ENCODE measurements at places on chromosomes 6 and 20. TPM values are rescaled to one million over a fixed set of nuclear protein-coding genes. Genes with fewer than 3 reads are reported as not detected.

EYA2 gene
- 0.28 TPM for total RNA-seq

DNA sequence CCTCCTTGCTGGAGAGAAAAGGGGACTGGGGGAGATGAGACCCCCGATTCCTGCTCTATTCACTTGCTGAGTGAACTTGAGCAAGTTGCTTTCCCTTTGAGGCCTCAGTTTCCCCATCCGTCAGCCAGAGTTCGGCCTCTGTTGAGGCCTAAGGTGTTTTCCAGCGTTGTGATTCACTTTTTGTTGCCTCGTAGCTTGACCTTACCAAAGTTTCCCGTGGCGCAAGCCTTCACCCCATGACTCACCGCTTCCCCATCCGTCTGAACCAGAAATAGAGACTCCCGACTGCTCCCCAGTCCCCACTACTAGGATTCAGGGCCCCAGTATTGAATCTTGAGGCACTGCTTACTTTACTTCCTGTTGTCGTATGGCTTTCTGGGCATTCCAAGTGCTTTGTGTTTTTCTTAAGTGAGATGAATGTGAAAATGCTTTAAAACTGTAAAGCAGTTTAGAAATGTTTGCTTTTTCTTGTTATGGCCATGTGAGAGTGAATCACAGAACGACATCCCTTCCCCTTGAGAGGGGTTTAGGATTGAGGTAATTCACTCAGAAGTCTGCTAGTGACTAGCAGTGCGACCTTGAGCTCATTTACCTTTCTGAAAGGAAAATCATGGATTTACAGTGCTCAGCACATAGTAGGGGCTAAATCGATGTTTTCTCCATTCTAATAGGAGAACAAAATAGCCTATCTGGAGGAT, 1.2 kb downstream of the CHMP4B start:
- peaks cover 42% of the 10 kb centered on the region for H3K36me3 ChIP-seq
- no peaks in the 10 kb centered on the region for H3K27me3 ChIP-seq
- H3K27ac ChIP-seq, result peak overlapping the region; percentile 78
- H3K4me1 ChIP-seq, result peaks cover 33% of the 10 kb centered on the region

MRAP2 gene
- total RNA-seq, result not detected

GRCh38 chr6:163729127-163729872, 314.8 kb downstream of the QKI start:
- no peaks in the 10 kb centered on the region for H3K4me1 ChIP-seq
- H3K27me3 ChIP-seq, result no peaks in the 10 kb centered on the region
- no peak overlapping the region for H3K27ac ChIP-seq
- no peak overlapping the region for H3K4me3 ChIP-seq
- no peaks in the 10 kb centered on the region for H3K36me3 ChIP-seq
- no peak for DNase-seq

MEP1A gene
- not detected for total RNA-seq

GRCh38 chr20:50409495-50409894, 100.7 kb upstream of the PTPN1 start:
- no peaks in the 10 kb centered on the region for H3K4me1 ChIP-seq
- no peaks in the 10 kb centered on the region for H3K36me3 ChIP-seq
- H3K27ac ChIP-seq, result no peak overlapping the region

GRCh38 chr6:24766680-24767462, 7.9 kb upstream of the GMNN start:
- DNase-seq, result no peak
- H3K4me1 ChIP-seq, result peaks cover 9% of the 10 kb centered on the region
- H3K4me3 ChIP-seq, result no peak overlapping the region
- H3K36me3 ChIP-seq, result no peaks in the 10 kb centered on the region
- no peak overlapping the region for H3K27ac ChIP-seq

NMBR gene
- not detected for total RNA-seq

DNA sequence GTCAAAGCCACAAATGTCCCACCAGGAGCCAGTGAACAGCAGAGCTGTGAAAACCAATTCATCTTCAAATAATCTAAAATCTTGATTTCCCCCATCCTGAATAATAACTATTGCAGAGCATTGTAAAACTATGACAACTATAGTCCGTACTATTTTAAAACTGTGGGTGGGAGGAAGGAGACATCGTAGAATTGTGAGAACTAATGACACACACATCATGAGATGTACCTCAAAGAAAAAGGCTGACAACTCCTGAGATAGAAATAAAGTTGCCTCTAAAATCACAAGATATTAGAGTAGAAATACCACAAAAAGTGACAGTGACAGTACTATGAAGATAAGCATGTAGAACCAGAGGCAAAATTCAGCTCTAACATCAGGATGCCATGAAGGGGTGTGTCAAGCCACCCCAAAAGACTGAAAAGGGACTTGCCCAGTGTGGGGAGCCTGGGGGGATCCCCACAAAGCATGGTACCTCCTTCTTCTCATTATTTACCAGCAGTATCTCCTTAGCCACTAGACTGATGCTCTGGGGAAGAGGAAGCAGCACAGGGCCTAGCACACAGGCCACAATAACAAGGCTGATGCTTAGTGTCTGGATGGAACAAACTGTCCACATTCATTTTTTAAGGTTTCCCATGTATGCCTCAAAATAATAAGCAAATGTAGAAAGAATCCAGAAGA, 13.4 kb downstream of the NAPB start:
- H3K27me3 ChIP-seq, result no peaks in the 10 kb centered on the region
- peak overlapping the region; percentile 28 for H3K27ac ChIP-seq
- DNase-seq, result peak; percentile 27
- H3K4me3 ChIP-seq, result no peak overlapping the region

- no peak for DNase-seq
- H3K4me3 ChIP-seq, result no peak overlapping the region
- H3K27ac ChIP-seq, result no peak overlapping the region
- peaks cover 15% of the 10 kb centered on the region for H3K27me3 ChIP-seq
- no peaks in the 10 kb centered on the region for H3K36me3 ChIP-seq
These were observed 24.4 kb downstream of the SIRPD start for GRCh38 chr20:1533059-1533458.

GRCh38 chr6:35174501-35174900, 33.4 kb upstream of the TCP11 start:
- H3K4me3 ChIP-seq, result no peak overlapping the region
- peaks cover 2% of the 10 kb centered on the region for H3K36me3 ChIP-seq
- DNase-seq, result no peak
- no peak overlapping the region for H3K27ac ChIP-seq
- peaks cover 8% of the 10 kb centered on the region for H3K27me3 ChIP-seq

CCDC170 gene
- total RNA-seq, result not detected

CALHM6 gene
- 13.1 TPM for total RNA-seq

- peaks cover 17% of the 10 kb centered on the region for H3K4me1 ChIP-seq
- H3K27ac ChIP-seq, result no peak overlapping the region
- H3K27me3 ChIP-seq, result peaks cover 13% of the 10 kb centered on the region
- no peak for DNase-seq
These were observed 26.4 kb upstream of the SLC9A8 start for GRCh38 chr20:49786196-49786595.

- H3K27me3 ChIP-seq, result no peaks in the 10 kb centered on the region
- no peak overlapping the region for H3K27ac ChIP-seq
- peaks cover 35% of the 10 kb centered on the region for H3K4me1 ChIP-seq
- no peak overlapping the region for H3K4me3 ChIP-seq
- no peak for DNase-seq
These were observed 56.1 kb upstream of the CCN6 start for GRCh38 chr6:111997853-111998208.

GCLC gene
- 30.6 TPM for total RNA-seq

DNA sequence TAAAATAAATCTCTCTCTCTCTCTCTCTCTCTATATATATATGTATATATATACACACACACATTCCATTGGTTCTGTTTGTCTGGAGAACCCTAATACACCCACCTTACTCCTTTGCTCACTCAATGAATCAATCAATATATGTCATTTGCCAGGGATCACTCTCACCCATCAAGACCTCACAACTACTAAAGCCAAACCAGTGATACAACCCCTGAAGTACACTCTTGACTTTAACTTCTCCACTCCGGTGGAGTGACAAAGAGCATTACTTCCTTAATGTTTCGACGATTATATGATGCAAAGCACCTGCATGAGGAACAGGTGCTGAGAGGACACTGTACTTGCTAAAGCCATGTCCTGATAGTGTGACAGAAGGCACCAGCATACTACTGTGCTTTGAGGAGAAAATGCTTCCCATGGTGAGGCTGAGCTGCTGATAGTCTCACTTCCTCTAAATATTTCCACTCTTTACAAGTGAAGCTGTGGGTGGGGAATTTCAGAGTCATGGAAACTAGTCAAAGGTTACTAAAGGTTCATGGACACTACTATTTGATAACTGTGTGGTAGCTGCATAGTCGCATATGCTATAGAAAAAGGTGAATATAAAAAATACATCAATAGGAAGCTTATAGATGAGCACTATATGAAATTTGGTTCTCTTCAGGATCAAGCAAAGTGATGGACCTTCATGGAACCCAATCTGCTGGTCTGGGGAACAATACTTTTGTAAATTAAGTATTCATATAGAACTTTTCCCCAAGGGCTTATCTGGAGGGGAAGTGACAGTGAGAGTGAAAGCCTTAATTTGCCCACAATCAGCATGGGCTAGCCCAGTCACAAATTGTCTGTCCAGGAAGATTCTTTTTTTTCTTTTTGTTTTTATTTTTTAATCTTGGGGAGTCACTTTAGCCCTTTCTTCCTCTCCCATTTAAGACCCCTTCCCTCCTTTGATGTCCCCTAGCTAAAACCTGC, 141.9 kb upstream of the NEDD9 start:
- H3K4me1 ChIP-seq, result peaks cover 53% of the 10 kb centered on the region
- H3K27ac ChIP-seq, result no peak overlapping the region
- H3K36me3 ChIP-seq, result peaks cover 75% of the 10 kb centered on the region
- no peak for DNase-seq

- H3K27me3 ChIP-seq, result peaks cover 7% of the 10 kb centered on the region
- H3K4me3 ChIP-seq, result no peak overlapping the region
- peaks cover 4% of the 10 kb centered on the region for H3K36me3 ChIP-seq
- H3K4me1 ChIP-seq, result peaks cover 68% of the 10 kb centered on the region
- H3K27ac ChIP-seq, result peak overlapping the region; percentile 83
These were observed 82.7 kb upstream of the FOXC1 start for GRCh38 chr6:1527073-1527457.

DNA sequence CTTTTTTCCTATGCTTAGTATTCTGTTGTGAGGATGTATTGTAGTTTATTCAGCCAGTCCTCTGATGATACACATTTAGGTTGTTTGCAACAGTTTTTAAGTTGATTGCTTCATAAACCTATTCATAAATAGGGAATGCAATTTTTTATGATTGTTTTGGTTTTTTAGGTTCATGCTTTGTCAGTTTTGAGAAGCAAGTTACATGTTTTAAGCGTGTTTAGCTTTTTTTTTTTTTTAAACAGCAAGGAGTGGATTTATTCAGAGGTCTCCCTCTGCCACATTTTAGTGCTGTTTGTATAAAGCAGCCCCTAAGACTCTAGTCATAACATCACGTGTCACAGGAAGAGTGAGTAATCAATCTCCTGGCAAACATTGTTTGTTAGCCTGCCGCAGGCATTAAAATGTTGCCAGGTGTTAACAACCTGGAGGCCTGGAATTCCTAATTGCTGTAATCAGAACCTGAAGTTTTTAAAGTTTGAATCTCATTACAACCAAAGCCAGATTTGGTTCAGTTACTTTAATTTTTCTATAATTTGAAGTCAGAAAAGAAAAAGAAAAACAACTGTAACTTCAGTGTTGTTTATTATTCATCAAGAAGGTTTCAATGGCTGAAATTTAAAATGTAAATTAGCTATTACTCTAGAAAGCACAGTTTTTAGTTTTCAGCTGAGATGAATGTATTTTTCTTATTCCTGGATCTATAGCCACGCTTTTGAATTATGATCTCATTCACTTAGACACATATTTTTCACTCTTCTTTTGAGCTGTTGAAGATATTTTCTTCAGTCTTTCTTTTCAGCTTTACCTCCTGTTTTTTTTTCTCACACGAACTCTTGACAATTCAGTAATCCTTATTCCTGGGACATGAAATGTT, 59.2 kb downstream of the KCNS1 start:
- peaks cover 46% of the 10 kb centered on the region for H3K4me1 ChIP-seq
- no peak for DNase-seq
- no peak overlapping the region for H3K4me3 ChIP-seq
- H3K27ac ChIP-seq, result peak overlapping the region; percentile 69

DNA sequence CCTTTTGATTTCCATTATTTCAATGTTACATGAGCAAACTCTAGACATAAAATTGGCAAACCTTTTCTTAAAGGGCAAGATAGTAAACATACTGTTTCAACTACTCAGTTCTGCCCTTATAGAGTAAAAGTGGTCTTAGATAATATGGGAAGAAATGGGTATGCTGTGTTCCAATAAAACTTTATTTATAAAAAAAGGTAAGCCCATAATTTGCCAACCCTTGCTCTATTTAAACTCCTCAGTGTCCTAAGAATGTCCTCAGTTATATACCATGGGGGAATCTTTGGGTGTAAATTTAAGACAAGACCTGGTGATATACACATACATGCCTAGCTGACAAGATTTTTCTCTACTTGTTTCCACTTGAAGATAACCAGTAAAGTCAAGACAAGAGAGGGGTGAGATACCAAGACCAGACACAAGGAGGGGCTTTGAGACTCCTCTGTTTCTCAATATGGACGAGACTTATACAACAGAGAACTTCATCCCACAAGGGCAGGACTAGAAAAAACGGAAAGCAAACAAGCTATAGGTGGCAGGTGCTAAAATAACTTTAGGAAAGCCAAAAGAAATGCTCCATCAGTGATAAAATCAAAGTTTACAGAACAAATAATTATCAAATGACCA, 10.5 kb downstream of the SNX3 start:
- no peaks in the 10 kb centered on the region for H3K27me3 ChIP-seq
- H3K4me1 ChIP-seq, result peaks cover 21% of the 10 kb centered on the region
- DNase-seq, result no peak
- peaks cover 34% of the 10 kb centered on the region for H3K36me3 ChIP-seq
- H3K4me3 ChIP-seq, result no peak overlapping the region
- no peak overlapping the region for H3K27ac ChIP-seq

PRL gene
- total RNA-seq, result not detected

LGSN gene
- 0.18 TPM for total RNA-seq

BPIFB2 gene
- not detected for total RNA-seq

HLA-DRB5 gene
- 14.0 TPM for total RNA-seq

ZBP1 gene
- total RNA-seq, result 57.7 TPM

- H3K36me3 ChIP-seq, result no peaks in the 10 kb centered on the region
- H3K4me3 ChIP-seq, result no peak overlapping the region
- H3K4me1 ChIP-seq, result no peaks in the 10 kb centered on the region
- H3K27me3 ChIP-seq, result no peaks in the 10 kb centered on the region
- no peak overlapping the region for H3K27ac ChIP-seq
These were observed 656.6 kb downstream of the KIF16B start for GRCh38 chr20:15916623-15917022.

NT5DC1 gene
- 49.4 TPM for total RNA-seq

PCK1 gene
- total RNA-seq, result not detected

GRCh38 chr6:166540631-166541331, 45.7 kb downstream of the RAMACL start:
- peaks cover 31% of the 10 kb centered on the region for H3K4me1 ChIP-seq
- H3K4me3 ChIP-seq, result peak overlapping the region; percentile 67
- no peaks in the 10 kb centered on the region for H3K27me3 ChIP-seq

IPCEF1 gene
- 13.8 TPM for total RNA-seq

DNA sequence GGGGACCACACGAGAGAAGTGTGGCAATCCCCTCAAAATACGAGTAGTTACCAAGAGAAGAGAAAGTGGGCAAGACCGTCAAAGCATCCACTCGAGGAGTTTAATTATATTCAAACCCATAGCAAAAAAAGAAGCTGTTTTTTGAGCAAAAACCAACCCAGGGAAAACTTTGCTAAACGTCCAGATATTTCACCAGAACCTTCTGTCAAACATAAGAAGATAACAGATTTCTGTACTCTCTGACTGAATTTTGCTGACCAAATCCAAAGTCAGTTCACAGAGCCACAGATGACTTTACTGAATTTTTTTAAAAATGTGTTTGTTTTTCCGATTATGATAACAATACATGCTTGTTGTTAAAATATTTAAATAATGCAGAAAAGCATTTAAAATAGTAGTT, 145.6 kb upstream of the PTPN1 start:
- no peak overlapping the region for H3K4me3 ChIP-seq
- H3K36me3 ChIP-seq, result no peaks in the 10 kb centered on the region
- no peak overlapping the region for H3K27ac ChIP-seq
- H3K27me3 ChIP-seq, result peaks cover 17% of the 10 kb centered on the region
- peaks cover 20% of the 10 kb centered on the region for H3K4me1 ChIP-seq
